HT-29 (cell line): ENCODE measurements at places on chromosomes 12 and 14.

GRCh38 chr14:70009961-70010360 is 130.7 kb downstream of the SMOC1 start:
- no peak for DNase-seq

DNA sequence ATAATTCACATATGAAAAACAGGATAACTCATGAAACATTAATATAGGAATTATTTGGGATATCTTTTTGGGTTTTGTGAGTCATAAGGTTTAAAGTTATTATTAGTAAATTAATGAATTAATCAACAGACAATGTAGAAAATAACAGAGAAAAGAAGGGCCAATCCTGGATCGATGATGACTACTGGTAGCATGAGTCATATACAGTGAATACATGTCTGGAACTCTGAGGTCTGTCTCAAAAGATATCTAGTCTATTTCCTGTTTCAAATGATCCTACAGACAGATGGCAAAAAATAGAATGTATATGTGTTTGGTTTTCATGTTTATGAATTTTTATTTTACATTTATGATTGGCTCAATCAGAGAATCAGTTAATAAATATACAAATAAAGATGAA is 86.4 kb upstream of the RTL1 start:
- DNase-seq, result no peak

GRCh38 chr12:132508860-132509732 is 19.1 kb downstream of the FBRSL1 start:
- DNase-seq, result no peak

DNA sequence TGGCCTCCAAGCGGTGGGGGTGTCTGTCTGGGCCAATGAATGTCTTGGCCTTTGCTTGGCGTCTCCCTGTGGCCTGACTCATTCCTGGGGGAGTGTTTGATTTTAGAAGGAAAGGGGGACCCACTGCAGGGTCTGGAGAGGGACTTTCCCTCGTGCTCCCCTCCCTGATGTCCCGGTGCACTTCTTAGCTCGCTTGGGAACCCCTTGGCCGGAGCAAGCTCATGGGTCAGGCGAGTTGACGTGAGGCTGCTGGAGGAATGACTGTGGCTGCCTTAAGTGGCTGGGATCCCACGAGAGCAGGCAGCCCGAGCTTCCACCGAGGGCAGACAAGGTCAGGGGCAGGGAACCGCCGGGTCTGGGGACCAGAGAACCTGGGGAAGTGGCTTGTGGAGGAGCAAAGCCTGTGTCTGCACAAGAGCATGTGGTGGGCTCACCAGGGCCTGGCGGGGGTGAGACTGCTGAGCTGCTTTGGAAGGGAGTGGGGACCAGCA is 218.4 kb upstream of the C14orf180 start:
- no peak for DNase-seq

DNA sequence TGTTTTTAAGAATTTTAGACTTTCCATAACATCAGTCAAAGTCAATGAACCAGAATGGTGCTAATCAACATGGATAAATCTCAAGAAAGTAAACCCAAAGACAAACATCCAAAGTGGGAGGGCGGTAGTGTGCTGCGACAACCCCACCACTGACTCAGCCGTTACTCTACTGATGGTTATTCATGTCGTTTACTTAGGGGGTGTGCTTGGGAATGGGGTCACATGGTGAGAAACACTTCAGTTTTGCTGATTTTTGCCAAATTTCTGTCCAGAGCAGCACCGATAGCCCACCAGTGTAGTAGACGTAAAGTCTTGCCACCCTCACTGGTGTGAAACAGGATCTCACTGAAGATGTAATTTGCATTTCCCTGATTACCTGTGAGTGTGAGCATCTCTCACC is 99.9 kb downstream of the ADGRD1 start:
- no peak for DNase-seq

GRCh38 chr12:119154435-119154818 is 24.3 kb upstream of the HSPB8 start:
- no peak for DNase-seq

DNA sequence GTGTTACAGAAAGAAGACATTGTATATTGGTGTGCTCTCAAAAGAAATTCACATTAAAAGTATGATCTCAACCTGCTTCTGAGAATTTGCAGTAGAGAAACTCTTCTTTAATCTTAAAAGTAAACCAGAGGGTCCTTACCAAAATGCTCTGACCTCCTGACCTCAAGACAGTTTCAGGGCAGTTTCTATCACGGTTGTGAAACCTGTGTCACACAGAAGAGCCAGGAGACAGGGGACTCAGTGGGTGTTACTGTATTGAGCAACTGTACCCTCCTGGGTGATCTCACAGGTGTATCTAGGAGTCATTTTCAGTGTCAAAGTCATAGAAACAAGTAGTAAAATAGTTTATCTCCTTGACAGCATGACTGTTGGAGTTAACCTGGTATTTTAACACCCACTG is 178.0 kb downstream of the GRIP1 start:
- DNase-seq, result no peak

- no peak for DNase-seq
These were observed 6.7 kb upstream of the FITM1 start for GRCh38 chr14:24123424-24124417.
